ENCODE measurements at places on chromosomes 4 and X.

DNA sequence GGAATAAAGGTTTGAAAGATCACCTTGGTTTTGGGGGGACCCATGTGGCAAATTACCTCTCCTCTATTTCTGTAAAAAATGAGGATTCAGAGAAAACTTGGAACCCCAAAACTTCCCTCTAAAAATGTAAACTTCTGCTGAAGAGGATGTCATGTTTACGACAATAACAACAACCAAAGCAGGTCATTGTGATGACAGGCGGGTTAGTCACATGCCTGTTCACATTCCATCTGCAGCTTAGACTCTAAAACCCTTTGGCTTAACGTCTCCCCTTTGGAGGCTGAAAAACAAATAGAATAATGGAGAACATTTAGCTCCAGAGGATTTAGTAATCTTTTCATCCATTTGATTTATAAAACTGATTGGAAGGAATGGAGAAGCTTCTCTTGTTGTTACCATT is 75.0 kb upstream of the FAM9C start:
- no peak for DNase-seq

DNA sequence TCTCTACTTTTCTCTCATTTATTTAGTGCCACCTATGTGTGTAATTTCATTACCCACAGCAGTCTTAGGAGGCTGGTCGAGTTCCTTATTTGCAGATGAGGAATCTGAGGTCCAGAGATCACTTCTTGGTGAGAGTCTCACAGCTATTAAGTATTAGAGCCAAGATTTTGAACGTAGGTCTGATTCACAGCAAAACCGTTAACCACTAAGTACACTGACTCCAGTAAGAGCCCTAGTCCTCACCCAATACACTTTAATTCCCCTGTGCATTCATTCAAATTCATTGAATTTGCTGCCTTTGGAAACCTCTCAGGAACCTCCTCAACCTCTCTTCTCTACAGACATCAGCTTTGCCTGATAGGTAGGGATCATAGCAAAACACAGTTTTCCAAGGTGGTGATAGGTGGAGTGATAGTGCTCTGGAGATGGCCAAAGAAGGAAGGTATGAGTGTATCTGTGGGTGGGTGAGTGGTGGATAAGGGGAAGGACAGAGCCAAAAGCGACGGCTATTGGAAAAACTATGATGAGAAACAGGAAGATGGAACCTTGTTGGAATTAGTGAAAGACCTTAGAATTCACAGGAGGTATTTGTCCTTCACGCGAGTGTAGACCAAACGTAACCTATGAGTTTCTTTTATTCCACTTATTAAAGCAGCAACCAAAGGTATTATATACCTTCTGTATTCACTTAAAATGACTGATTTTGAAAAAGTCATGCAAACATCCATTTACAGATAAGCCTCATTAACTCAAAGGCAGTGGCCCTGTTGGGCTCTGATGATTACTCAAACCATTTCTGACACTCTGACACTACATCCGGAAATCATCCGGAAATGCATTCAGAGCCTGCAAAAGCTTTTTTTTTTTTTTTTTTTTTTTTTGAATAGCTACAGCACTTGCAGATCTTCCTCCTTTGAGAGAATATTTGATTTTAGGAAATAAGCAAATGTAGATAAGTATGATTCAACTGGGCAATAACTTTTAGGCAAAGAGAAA is 6.3 kb downstream of the FMR1 start:
- DNase-seq: peak; percentile 1

- no peak for DNase-seq
Measured at GRCh38 chr4:70920592-70920991, 18.4 kb downstream of the MOB1B start.

DNA sequence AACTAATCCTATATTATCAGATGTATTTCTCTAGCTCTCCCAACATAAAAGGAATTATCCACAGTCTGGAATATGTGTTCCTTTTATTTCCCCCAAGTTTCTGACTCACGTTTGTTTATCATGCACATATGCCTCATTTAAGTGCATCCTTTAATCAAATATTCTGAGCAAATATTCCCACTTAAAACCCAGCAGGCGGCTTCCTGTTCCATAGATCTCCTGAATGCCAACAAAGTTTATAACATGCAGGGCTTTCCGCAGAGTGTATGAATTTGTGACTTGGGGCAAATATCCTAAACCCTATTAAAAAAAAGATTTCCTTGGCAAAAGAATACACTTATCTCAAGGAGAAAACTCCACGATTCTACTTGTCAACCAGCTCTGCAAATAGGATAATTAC is 16.9 kb downstream of the GLRA2 start:
- DNase-seq: no peak

DNA sequence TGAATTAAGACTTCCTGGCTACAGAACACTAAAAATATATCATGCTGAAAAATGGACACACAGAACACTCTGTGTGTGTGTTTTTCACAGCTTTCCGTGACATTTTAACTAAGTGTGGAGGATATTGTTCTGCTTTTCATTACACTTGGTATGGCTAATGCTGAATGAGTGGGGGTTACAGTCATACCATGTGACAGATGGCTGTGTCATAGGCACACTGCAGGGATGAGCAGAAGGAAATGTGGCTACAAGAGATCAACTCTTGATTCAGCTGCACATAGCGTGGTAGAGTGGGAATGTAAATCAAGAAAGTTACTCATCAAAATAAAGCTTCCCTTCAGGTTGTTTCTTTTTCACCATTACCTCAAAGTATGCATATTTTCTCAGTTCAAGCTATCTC is 669.8 kb downstream of the IQCM start:
- DNase-seq: no peak

GRCh38 chr4:15381806-15382338 is 46.0 kb upstream of the C1QTNF7 start:
- no peak for DNase-seq

DNA sequence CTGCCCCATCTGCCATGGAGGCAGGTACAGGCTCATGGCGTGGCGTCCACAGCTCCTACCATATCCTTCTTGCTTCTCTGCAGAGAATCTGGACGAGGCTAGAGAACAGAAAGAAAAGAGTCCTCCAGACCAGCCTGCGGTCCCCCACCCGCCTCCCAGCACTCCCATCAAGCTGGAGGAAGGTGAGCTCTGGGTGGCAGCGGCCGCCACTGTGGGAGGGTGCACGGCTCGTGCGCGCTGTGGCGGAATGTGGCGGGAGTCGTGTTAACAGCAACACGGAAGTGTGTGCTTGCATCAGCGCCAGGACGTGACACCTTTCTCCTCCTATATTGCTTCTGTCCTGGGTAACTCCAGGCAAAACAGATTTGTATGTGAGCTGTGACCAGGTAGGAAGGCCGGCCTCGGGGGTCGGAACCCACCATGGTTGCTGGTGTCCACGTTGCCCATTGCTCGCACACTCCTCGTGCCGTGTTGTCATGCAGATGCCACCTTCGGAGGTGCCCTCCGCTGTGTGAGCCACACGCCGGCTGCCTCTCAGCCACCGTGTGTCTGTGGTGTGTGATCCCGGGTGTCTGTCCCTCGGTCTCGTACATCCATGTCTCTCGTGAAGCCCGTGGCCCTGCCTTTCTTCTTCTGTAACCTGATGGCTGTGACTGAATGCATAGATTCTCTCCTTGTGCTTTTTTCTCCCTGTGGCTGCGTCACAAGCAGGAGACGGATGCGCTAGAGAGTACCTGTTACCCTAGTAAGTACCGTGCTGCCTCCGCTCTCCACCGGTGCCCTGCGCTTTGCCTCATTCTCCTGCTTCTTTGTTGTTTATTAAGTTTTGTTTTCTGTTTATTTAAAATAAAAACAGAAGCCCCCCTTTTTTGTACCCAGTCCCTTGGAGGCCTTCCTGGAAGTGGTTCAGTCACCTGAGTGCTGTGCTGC is 37.0 kb downstream of the NOP14 start:
- no peak for DNase-seq

GRCh38 chrX:150329282-150329681 is 33.8 kb upstream of the MAMLD1 start:
- DNase-seq: no peak

- no peak for DNase-seq
Measured at GRCh38 chr4:94271248-94271647, 63.6 kb downstream of the SMARCAD1 start.

DNA sequence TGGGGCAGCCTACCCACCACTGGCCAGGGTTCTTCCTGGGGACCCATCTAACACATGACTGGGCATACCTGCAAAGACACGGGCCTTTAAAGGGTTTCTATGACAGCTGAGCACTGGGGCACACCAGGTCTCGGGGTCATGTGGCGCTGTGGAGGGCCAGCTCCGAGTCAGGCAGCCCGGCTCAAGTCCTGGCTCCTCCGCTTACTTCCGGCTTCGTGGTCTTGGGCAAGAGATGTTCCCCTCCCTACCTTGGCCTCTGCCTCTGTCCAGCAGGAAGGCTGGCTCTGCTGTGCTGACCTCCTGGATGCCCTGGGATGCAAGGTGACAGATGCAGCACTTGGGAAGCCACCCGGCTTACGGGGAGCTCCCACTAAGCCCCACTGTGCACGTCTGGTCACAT is 37.6 kb downstream of the HTRA3 start:
- DNase-seq: no peak

- no peak for DNase-seq
Measured at GRCh38 chr4:185600801-185601434, 65.6 kb upstream of the PDLIM3 start.

- no peak for DNase-seq
Measured at GRCh38 chr4:152162331-152162697, 373.6 kb downstream of the FBXW7 start.

DNA sequence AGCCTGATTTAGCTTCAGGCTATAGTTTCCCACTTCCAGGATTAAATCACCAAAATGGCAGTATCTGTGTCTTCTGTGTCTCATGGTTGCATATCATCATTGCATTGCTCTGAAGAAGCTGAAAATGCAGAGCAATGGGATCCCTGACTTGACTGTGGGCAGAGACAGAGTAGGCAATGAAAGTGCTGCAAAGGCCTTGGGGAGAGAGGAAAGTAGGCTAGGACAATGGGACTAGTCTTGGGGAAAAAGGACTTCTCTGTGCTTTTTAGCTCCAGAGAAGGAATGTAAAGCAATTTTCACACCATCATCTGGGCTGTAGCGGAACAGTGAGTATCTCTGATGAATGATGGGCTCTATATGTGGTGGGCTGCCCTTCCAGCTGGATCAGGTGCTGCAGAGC is 202.5 kb downstream of the LDB2 start:
- DNase-seq: no peak

DNA sequence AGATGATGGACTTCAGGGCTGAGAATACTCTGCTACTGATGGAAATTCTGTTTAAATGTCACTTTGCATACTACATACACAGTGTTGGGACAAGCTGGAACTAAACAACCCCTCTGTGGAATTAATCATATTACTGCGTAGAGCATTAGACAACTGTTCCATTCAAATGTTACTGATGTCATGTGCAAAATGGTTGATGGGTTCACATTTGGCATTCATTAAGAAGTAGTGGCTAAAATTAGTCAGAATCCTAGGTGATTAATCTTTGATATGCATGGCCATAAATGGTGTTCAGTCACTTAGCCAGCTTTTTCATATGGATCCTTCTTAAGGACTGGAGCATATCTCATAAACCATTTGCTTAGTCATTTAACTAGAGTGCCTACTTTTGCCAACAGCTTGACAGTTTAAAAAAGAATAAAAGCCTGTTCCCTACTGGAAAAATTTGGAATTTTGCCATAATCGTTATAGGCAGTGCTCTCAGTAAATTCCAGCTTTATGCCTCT is 105.2 kb downstream of the RNF150 start:
- DNase-seq: no peak

DNA sequence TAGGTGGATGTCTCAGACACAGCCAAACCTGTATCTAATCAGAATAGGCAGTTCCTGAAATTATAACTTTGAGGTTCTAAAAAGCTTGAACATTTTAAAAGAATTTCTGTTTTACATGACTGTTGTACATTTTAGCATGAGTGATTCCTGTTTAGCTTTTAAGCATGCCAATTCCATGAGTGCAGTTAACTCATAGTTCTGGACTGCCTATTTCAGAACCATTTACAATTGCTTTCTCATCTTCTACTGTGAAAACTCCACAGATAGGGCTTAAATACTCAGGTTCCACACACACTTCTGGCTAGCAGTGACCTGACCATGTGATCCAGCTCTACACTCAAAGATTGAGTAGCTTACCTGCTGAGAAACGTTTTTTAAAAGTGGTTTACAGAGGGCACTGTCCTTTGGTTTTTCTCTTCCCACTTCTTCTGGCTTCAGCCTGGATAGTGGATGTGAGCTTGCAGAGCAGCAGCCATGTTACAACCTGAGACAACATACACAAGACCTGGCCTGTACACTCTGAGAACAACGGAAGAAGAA is 280.8 kb downstream of the ANKRD50 start:
- DNase-seq: no peak

GRCh38 chr4:113142351-113142750 is 92.9 kb downstream of the ANK2 start:
- DNase-seq: no peak

- DNase-seq: no peak
Measured at GRCh38 chr4:162732876-162733275, 433.8 kb downstream of the NAF1 start.

DNA sequence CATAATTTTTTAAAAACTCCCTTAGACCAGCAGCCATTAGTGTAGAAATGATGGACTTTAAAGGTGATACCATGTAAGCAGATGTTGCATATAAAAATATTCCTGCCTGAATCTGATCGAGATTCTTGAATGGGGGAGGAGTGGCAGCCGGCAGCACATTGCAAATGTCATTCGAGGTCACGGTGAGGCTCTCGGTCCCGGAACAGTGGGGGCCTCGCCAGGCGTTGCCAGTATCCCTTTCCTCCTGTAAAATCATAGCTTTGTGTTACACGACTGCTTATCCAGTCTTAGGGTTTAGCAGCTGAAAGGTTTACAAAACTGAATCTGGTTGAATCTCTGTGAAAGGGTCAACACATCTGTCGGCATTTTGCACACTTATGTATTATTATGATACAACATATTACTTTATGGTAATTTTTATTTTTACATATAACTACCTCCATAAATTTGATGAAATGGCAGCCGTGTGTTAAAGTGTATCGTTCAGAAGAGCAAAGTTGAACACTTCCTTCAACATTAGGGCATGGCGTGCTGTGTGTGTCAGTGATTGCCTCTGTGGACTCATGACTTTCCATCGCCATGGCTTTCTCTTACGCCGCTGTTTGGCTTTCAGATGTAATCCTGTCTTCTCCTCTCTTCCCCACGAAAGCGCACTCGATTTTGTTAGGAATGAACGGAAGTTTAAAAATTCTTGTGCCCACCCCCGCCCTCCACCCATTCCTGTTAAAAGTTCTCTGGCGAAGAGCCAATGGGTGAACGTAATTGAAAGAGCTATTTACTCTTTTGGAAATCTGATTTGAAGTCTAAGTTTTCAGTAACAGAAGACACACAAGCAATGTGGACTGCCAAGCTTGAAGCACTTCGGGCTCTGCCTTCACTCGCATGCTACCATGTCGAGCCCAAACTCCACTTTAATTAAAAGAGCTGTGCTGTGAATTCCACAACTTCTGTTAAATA is 114.8 kb downstream of the STOX2 start:
- DNase-seq: no peak

- no peak for DNase-seq
Measured at GRCh38 chr4:127007305-127007704, 625.5 kb upstream of the INTU start.

GRCh38 chr4:10172278-10172921 is 55.8 kb upstream of the WDR1 start:
- no peak for DNase-seq

GRCh38 chr4:974668-975067 is 1.3 kb upstream of the DGKQ start:
- DNase-seq: no peak

Data from activated T-cell treated with anti-CD3 and anti-CD28 coated beads for 48 hours (primary cell).